Islet precursor cell (in vitro differentiated cells): ENCODE measurements at places on chromosomes 16 and 17.
A peak's percentile ranks its signal among the peaks of the same experiment; 100 is the strongest.

DNA sequence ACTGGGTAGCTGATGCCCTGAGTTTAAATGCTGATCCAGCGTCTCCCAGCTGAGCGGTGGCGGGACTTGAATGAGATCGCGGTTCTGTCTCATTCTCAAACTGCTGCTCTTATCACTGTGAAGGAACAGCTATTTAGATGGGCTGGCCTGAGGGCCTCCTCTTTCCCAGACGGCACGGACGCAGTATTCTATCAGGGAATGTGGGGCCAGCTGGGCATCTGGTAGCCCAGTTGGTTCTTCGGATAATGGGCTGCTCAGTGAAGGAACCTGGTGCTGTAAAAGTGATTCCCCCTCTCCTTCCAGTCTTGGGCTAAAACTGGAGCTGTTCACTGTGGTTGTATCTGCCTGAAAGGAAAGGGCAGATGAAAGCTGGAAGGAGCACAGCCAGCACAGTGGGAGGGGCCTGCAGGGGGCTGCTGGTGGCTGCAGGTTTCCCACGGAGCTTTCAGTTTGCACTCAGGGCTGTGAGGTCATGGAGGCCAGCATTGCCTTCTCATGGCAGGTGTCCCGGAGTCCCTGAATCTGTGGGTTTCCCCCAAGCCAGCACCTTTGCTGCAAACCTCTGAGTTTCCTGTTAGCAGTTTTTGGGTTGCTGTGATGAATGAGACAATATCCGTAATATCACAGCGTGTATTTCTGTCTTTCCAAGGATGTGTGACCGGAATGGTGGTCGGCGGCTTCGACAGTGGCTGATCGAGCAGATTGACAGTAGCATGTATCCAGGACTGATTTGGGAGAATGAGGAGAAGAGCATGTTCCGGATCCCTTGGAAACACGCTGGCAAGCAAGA lies 3.6 kb downstream of the IRF8 start:
- peak; percentile 84 for DNase-seq

DNA sequence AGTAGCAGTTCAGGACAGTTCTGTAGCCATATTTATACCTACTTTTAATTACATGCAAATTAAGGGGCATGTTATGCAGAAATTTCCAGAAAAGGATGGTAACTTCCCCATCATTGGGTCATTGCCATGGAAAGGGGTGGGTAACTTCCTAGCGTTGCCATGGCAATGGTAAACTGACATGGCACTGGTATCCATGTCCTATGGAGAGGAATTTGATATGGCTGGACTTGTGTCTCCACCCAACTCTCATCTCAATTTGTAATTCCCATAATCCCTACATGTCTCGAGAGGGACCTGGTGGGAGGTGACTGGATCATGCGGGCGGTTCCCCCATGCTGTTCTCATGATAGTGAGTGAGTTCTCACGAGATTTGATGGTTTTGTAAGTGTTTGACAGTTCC lies 35.6 kb upstream of the CACNG4 start:
- no peak for DNase-seq

DNA sequence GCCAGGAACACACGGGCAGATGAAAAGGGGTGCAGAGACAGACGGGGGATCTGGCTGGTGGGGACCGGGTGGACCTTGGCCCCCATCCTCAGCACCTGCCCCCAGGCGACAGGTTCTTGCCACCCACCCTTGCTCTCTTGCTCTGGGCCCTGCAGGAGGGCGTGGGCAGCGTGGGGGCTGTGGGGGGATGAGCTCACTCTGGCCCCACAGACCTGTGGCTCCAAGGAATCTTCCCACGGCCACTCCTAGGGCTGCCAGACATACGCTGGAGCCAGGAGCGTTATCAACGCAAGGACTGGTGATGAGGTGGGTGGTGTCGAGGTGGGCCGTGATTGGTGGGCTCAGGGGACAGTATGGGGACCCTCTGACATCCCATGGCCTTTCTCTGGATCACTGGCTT lies 6.3 kb downstream of the CTRB1 start:
- DNase-seq: no peak

GRCh38 chr17:158379-158778 lies 21.0 kb downstream of the SCGB1C2 start:
- no peak for DNase-seq

- DNase-seq: peak; percentile 82
Measured at GRCh38 chr17:1906662-1907101, 76.9 kb downstream of the RPA1 start.

DNA sequence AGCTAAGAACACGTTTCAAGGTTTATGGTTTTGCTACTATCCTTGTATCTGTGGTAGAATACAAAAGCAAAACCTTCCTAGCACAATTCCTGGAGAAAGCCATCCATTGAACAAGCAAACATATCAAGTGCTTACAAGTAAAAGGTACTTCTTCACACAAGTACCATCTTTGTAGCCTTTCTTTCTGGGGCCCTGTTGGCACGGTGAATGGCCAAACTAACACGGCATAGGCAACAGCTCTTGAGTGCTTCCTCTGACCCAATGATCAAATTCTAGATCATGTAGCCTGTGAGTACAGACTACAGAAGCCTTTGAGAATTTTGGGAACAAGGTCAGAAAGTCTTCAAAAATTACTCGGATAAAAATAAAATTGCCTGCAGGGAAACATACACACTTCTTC lies 57.9 kb downstream of the ANKFY1 start:
- no peak for DNase-seq

DNA sequence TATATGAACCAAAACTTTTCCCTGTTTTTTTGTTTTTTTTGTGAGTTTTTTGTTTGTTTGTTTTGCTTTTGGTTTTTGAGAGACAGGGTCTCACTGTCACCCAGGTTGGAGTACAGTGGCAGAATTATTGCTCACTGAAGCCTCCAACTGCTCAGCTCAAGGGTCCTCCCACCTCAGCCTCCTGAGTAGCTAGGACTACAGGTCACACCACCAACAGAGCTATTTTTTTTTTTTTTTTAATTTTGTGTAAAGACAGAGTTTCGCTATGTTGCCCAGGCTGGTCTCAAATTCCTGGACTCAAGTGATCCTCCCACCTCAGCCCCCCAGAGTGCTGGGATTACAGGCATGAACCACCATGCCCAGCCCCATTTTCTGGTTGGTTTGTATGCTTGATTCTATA lies 28.6 kb downstream of the CMTM4 start:
- no peak for DNase-seq

DNA sequence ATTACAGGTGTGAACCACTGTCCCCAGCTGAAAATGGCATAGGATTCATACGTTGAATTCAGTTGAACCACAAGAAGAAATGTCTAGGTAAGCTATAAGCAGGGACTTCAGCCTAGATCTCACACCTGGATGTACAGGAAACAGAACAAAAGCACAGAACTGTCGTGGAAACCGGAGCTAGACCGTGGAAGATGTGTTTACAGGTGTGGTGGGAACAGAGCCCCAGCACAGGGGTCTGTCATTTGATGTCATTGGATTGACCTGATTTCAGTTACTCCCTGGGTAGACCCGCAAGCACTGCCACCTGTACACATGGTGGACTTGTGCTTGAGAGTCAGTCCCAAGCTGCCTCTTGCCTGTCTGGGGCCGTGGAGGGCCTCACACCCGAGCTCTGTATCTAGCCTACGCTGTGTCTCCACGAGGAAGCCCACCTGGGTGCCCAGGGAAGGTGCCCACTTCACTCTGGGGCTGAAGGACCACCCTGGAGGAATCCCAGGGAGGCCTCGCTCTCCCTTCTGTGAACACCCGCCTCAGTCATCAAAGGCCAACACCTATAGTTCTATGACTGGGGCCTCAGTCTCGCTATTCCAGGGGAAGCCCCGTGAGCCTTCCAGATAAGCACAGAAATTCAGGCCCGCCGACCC lies 32.2 kb upstream of the MLKL start:
- no peak for DNase-seq
